ENCODE measurements at places on chromosomes 12 and 14.

GRCh38 chr14:55074662-55075061 lies 23.2 kb downstream of the MAPK1IP1L start:
- no peak for DNase-seq

DNA sequence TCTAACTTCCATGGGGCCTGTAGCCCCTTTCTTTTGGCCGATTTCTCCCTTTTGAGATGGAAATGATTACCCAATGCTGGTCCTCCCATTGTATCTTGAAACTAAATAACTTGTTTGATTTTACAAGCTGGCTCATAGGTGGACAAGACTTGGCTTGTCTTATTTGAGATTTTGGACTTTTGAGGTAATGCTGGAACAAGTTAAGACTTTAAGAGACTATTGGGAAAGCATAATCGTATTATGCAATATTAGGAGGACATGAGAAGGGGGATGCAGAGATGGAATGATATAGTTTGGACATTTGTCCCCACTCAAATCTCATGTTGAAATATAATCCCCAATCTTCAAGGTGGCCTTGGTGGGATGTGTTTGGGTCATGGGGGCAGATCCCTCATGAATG lies 49.2 kb upstream of the LYZ start:
- no peak for DNase-seq

GRCh38 chr14:22824711-22825359 lies 4.9 kb upstream of the MRPL52 start:
- DNase-seq = no peak

GRCh38 chr14:78448164-78449094 lies 278.3 kb downstream of the NRXN3 start:
- no peak for DNase-seq

DNA sequence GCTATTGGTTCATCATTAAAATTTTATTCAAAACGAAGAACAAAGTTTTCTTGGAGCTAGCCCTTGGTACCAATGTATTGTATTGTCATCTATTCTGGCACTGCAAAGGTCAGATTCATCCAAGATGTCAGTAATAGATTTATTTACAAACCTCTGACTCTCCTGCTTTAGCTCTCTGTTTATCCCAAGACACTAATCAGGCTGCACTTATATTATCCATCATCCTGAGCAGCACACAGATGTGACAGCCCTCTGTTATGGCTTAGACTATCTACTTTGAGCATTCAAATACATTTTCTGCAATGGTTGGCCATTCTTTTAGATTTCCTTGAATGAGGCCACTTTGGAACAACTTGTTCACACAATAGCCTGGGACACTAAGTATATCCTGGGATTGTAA lies 5.0 kb upstream of the PTPRR start:
- DNase-seq = no peak
